Mesothelial cell of epicardium (in vitro differentiated cells): ENCODE measurements at places on chromosomes 1 and 21.

DNA sequence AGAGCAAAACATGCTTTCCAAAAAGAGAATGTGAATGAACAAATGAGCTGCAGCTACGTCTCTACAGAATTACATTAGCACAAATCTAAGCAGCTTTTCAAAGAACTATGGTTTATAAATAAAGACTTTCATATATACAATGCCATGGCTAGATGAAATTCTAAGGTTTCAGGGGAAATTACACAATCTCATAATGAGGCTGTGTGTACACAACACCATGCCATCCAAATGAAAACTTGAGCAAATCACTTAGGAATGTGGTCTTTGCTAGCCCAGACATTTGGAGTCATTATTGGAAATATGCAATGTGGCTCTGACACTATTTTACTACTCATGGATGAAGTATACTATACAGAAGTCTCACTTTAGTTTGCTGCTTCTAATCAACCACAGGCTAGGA lies 37.5 kb downstream of the SPAG17 start:
- no peak overlapping the region for H3K4me3 ChIP-seq
- peaks cover 4% of the 10 kb centered on the region for H3K4me1 ChIP-seq

DNA sequence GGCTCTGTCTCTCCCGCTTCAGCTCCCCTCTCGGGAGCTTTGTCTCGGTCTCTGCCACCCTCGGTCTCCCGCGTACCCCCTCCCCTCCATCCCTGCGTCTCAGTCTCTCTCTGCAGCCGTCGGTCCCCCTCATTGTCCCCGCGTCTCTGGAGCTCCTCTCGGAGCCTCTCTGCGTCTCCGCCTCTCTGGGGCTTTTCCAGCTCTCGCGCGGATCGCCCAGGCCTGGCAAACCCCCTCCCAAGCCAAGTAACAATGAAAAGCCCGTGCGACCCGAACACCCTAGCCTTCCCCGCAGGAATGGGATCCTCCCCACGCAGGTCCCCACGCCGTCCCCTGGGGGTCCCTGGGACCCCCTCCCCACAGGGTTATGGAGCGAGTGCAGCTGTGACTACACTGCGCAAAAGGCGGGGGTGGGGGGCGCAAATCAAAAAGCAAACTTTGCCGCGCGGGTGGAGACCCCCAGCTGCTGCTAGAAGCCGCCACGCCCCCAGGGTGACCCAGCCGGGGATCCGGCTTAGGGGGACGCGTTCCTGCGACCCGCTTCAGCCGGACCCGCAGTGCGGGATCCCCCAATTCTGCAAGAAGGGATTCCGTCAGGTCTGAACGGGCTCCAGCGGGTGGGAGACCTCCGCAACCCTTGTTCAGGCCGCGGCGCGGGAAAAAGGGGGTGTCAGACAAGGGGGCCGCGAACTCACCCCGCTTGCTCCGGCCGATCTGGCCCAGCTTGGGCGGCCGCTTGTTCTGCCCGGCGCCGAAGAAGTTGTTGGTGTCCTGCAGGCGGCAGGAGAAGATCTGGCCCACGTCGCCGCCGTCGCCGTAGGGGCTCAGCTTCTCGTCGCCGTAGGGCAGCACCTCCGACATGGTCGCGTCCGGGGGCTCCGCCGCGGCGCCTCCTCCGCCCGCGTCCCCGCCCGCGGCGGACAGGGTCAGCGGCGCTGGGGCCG lies 1.2 kb downstream of the CAMK2N1 start:
- peaks cover 64% of the 10 kb centered on the region for H3K27me3 ChIP-seq
- peak overlapping the region; percentile 92 for H3K4me3 ChIP-seq
- no peak for DNase-seq

- H3K27me3 ChIP-seq, result peaks cover 70% of the 10 kb centered on the region
- no peaks in the 10 kb centered on the region for H3K36me3 ChIP-seq
- H3K4me1 ChIP-seq, result no peaks in the 10 kb centered on the region
- no peak overlapping the region for H3K4me3 ChIP-seq
Measured at GRCh38 chr1:47978486-47978885, 18.7 kb downstream of the TRABD2B start.

- H3K27me3 ChIP-seq, result peaks cover 12% of the 10 kb centered on the region
- H3K27ac ChIP-seq, result no peak overlapping the region
- no peaks in the 10 kb centered on the region for H3K36me3 ChIP-seq
- no peak overlapping the region for H3K4me3 ChIP-seq
- no peaks in the 10 kb centered on the region for H3K4me1 ChIP-seq
Measured at GRCh38 chr1:147723691-147724323, 36.6 kb downstream of the GJA5 start.

- H3K4me1 ChIP-seq, result peaks cover 20% of the 10 kb centered on the region
- H3K4me3 ChIP-seq, result no peak overlapping the region
- DNase-seq, result no peak
- H3K27ac ChIP-seq, result no peak overlapping the region
Measured at GRCh38 chr1:234990328-234990675, 138.3 kb downstream of the TOMM20 start.

DNA sequence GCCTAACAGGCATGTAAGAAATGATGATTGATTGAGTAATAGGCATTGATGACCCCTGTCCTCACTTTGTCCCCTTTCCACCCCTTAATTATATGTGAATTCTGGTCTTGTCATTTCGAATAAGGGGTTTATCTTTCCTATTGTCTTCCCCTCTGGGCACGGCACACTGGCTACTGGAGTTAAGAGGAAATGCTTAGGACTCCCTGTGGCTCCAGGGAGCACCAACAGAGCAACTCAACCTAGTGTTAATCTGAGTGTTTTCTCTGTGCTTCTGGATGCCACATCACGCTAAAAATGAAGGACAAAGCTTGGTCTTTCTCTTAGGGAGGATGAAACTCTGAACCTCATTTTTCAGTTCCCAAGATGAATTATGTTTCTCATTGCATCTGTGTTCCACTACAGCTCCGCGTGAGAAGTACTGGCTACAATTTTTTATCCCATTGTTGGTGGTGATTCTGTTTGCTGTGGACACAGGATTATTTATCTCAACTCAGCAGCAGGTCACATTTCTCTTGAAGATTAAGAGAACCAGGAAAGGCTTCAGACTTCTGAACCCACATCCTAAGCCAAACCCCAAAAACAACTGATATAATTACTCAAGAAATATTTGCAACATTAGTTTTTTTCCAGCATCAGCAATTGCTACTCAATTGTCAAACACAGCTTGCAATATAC lies 5.3 kb downstream of the FCER1A start:
- H3K27ac ChIP-seq, result no peak overlapping the region
- H3K27me3 ChIP-seq, result no peaks in the 10 kb centered on the region
- H3K4me3 ChIP-seq, result no peak overlapping the region
- H3K4me1 ChIP-seq, result no peaks in the 10 kb centered on the region

- no peak overlapping the region for H3K27ac ChIP-seq
- no peak for DNase-seq
- no peaks in the 10 kb centered on the region for H3K4me1 ChIP-seq
Measured at GRCh38 chr1:231233735-231234417, 7.1 kb upstream of the GNPAT start.

GRCh38 chr1:212582808-212583615 lies 25.5 kb upstream of the ATF3 start:
- no peak for DNase-seq
- no peak overlapping the region for H3K4me3 ChIP-seq
- peaks cover 13% of the 10 kb centered on the region for H3K4me1 ChIP-seq
- no peak overlapping the region for H3K27ac ChIP-seq

DNA sequence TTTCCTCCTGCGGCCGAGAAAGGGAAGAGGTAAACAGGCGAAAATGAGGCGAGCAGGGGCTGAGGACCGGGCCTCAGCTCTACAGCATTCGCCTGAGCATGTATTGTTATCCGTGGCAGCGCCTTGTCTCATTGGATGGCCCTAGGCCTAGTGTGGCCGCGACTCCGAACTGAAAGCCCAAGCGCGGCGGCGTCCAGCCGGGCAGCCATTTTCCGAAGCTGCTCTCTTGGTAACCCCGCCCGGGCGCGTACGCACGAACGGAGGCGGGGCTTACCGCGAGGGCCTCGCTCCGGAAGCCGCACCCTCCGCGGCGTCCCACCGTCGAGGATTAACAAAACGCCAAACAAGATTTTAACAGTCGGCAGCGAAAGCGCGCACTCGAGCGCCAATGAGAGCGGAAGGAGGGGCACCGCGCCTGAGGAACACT lies 797 bp upstream of the USP1 start:
- peaks cover 3% of the 10 kb centered on the region for H3K27me3 ChIP-seq
- peaks cover 27% of the 10 kb centered on the region for H3K4me1 ChIP-seq
- peak; percentile 95 for DNase-seq
- H3K4me3 ChIP-seq, result peak overlapping the region; percentile 93
- peak overlapping the region; percentile 99 for H3K27ac ChIP-seq

DNA sequence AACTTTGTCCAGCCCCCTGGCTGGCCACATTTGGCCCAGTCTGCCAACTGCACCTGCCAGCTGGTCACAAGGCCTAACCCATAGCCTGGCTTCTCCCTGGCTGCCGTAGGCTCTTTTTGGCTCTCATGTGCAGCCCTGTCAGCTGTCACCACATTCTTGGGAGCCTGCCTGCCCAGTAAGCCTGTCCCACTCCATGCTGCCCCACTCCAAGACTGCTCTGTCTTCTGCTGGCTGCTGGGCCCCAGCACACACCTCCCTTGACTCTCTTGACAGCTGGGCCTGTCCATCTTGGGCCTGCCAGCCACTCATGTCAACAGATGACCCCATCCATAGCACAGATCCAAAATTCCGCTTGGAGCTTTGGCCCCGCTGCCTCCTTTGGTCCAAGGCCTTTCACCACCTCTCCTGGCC lies 74.3 kb upstream of the EDN2 start:
- peaks cover 3% of the 10 kb centered on the region for H3K36me3 ChIP-seq
- peaks cover 3% of the 10 kb centered on the region for H3K4me1 ChIP-seq
- H3K4me3 ChIP-seq, result no peak overlapping the region
- peaks cover 12% of the 10 kb centered on the region for H3K27me3 ChIP-seq

GRCh38 chr1:118494998-118495397 lies 310.0 kb upstream of the SPAG17 start:
- no peak for DNase-seq
- H3K27me3 ChIP-seq, result peaks cover 6% of the 10 kb centered on the region
- H3K27ac ChIP-seq, result no peak overlapping the region
- H3K36me3 ChIP-seq, result no peaks in the 10 kb centered on the region

DNA sequence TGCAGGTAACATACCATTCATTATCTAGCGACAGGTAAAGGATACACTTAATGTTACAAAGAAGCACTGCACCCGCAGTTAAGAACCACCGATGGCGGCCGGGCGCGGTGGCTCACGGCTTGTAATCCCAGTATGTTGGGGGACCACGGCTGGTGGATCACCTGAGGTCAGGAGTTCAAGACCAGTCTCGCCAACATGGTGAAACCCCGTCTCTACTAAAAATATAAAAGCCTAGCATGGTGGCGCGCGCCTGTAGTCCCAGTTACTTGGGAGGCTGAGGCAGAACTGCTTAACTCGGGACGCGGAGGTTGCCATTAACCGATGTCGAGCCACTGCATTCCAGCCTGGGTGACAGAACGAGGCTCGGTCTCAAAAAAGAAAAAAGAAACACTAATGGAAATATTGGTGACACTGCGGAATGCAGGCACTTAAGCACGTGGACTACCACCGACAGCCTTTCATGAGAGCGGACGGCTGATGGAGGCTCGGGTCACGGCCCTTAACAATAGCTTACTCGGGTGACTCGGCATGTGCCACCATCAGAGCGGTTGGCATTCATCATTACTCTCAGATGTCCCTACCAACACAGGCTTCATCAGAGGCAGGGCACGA lies 542 bp downstream of the GAS5 start:
- peaks cover 42% of the 10 kb centered on the region for H3K4me1 ChIP-seq
- H3K4me3 ChIP-seq, result peak overlapping the region; percentile 99
- peaks cover 39% of the 10 kb centered on the region for H3K36me3 ChIP-seq
- no peak for DNase-seq
- no peaks in the 10 kb centered on the region for H3K27me3 ChIP-seq

- no peak for DNase-seq
- H3K27ac ChIP-seq, result no peak overlapping the region
- peaks cover 12% of the 10 kb centered on the region for H3K4me1 ChIP-seq
- H3K36me3 ChIP-seq, result no peaks in the 10 kb centered on the region
- H3K27me3 ChIP-seq, result peaks cover 11% of the 10 kb centered on the region
- no peak overlapping the region for H3K4me3 ChIP-seq
Measured at GRCh38 chr1:115969509-115969908, 6.8 kb upstream of the SLC22A15 start.

GRCh38 chr21:16742131-16742641 lies 770.7 kb upstream of the CXADR start:
- H3K4me3 ChIP-seq, result no peak overlapping the region
- H3K4me1 ChIP-seq, result peaks cover 32% of the 10 kb centered on the region
- H3K27ac ChIP-seq, result peak overlapping the region; percentile 58
- no peak for DNase-seq

- peaks cover 60% of the 10 kb centered on the region for H3K4me1 ChIP-seq
- DNase-seq, result no peak
- peak overlapping the region; percentile 95 for H3K27ac ChIP-seq
- H3K27me3 ChIP-seq, result no peaks in the 10 kb centered on the region
Measured at GRCh38 chr1:39406533-39407450, 84.6 kb upstream of the BMP8A start.

DNA sequence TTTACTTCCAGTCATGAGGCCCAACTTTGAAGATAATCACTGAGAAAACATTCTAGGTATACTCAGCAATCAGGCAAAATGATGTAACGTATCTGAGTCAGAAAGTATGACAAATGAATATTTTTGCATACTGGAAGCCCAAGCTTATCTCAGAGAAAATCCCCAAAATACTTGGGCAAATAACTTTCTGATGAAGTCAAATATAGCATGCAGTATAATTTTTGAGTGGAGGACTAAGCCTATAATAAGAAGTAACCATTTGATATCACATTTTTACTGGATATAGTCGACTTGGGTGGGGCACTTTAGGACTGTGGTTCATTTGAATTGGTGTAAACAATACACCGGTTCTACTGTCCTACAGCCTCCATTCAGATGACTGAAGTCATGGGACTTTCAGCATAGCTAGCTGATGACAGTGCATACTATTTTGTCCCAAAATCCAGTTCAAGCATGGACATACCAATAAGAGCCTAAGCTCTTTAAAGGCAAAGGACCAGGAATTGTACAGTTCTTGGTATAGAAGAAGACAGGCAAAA lies 2.3 kb upstream of the GADD45A start:
- H3K4me1 ChIP-seq, result peaks cover 44% of the 10 kb centered on the region
- no peaks in the 10 kb centered on the region for H3K27me3 ChIP-seq
- no peak overlapping the region for H3K4me3 ChIP-seq
- H3K36me3 ChIP-seq, result peaks cover 1% of the 10 kb centered on the region
- no peak for DNase-seq

GRCh38 chr21:25608044-25608737 lies 910 bp upstream of the MRPL39 start:
- peaks cover 7% of the 10 kb centered on the region for H3K36me3 ChIP-seq
- peak overlapping the region; percentile 60 for H3K27ac ChIP-seq
- DNase-seq, result peak; percentile 50
- H3K4me3 ChIP-seq, result peak overlapping the region; percentile 100
- peaks cover 18% of the 10 kb centered on the region for H3K4me1 ChIP-seq

GRCh38 chr1:151945725-151946722 lies 36.7 kb upstream of the THEM4 start:
- peaks cover 16% of the 10 kb centered on the region for H3K4me1 ChIP-seq
- no peak overlapping the region for H3K4me3 ChIP-seq
- no peak for DNase-seq
- no peak overlapping the region for H3K27ac ChIP-seq
- H3K27me3 ChIP-seq, result no peaks in the 10 kb centered on the region

GRCh38 chr1:186983327-186983726 lies 154.6 kb downstream of the PLA2G4A start:
- peaks cover 8% of the 10 kb centered on the region for H3K36me3 ChIP-seq
- no peak for DNase-seq
- H3K4me1 ChIP-seq, result peaks cover 27% of the 10 kb centered on the region
- H3K27me3 ChIP-seq, result no peaks in the 10 kb centered on the region
- peak overlapping the region; percentile 55 for H3K27ac ChIP-seq
